ENCODE measurements at places on chromosomes 4 and X.

GRCh38 chrX:47012131-47012530 is 66.1 kb upstream of the RGN start:
- no peak for DNase-seq

DNA sequence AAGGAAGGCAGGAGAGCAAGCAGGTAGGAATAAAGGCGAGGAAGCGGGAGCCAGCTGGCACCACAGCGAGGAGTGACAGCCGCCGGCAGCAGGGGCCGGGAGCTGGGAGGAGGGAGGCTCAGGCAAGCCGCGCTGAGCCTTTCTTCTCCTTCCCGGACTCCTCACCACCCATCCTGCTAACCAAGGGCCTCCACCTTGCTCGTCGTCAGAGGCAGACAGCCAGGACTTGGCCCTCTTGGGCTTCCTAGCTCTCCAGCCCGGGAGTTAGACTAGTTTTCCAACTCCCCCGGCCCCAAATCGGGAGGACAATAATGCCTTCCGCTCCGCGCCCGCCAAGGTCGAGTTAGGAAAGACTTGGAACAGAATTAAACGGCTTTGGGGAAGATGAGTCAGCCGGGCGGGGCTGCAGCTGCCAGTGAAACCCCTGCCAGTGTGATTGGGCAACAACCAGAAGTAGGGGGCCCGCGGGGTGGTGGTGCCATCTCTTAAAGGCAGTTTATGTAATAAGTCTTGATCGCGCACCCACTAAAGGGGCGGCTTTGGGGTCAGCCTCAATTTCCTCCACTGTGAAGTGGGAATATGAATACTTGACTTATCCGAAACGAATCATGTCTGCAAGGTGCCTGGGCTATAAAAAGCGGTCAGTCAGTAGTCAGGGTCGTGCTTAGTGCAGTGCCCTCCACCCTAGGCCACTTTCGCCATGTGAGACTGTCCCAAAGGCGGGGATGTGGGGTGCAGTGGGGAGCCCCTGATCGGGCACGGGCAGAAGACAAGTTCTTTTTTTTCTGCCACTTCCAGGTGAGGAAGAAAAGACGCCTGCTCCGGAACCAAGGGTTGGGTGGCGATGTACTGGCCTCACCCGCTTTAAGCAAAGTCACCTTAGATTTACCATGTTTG is 6.7 kb upstream of the HSD17B10 start:
- DNase-seq: peak; percentile 29

DNA sequence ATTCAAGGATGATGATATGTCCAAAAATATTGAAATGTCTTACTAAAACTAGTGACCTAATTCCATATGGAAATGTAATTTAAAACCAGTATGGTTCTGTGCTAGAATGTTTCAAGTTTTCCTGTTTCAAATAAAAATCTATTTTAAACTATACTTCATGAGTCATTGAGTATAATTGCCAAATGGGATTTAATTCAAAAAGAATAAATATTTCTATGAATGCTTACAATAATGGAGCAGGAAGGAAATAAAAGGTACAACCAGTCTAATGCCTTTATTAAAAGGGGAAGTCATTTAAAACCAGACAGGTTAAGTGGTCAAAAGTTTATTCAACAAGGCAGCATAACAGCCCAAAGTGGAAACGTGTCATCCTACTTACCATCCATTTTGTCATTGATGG is 2347.1 kb downstream of the PCDH7 start:
- DNase-seq: no peak

DNA sequence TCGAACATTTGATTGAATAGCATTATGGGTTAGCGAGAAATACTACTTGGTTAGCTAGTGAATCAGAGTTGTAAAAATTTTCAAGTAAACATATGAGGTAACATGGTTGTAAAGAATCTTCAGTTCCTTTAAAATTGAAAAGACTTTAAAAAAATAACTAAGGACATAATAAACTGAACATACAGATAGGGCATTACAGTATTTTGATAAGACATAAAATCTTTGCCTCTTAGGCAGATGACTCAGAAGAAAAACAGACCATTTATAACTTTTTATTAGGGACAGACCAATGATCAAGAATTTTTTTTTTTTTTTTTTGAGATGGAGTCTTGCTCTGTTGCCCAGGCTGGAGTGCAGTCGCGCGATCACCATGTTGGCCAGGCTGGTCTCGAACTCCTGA is 43.1 kb downstream of the PNMA5 start:
- no peak for DNase-seq

DNA sequence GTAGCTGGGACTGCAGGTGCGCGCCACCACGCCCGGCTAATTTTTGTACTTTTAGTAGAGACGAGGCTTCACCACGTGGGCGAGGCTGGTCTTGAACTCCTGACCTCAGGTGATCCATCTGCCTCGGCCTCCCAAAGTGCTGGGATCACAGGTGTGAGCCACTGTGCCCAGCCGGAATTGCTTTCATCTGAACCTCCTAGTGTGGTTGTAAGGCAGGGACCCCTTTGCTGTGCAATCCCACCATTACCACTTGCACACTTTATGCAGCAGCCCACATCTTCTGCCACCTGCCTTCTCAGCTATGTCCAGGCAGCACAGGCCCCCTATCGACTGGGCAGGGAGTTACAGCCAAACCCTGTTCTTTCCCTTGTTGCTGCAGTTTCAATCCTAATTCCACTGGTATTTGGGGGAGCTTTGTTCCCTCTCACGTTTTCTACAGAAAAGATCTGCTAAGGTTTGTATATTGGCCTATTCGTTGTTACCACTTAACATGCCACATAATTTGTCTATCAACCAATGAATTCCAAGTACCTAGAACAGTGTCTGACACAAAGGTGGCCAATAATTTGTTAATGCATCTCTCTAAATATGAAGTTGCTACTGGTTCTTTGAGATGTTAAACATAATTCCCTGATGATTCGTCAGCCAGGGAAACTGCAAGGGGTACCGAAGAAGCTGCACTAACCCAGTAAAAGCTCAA is 6.5 kb downstream of the RPL39 start:
- peak; percentile 62 for DNase-seq

- no peak for DNase-seq
These were observed 66.0 kb downstream of the AASDH start for GRCh38 chr4:56321251-56321650.

DNA sequence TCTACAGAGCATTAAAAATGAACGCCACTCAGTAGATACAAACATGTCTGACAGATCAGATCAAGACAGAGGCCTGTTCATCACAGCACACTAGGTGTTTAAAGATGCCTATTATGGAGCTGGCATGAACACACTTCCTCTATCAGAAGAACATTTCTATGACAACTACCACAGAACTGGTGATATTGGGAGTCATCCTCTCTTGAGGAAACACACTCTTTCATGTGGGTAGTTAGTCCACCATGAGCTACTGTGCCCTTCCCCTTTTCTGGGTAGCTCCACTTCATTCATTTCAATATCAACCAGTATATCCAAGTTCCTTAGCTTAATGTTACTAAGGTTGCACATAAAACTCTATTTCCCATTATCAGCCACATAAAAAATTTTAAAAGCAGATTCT is 46.7 kb downstream of the MAOB start:
- no peak for DNase-seq

GRCh38 chr4:74175379-74175778 is 17.5 kb downstream of the MTHFD2L start:
- DNase-seq: no peak

DNA sequence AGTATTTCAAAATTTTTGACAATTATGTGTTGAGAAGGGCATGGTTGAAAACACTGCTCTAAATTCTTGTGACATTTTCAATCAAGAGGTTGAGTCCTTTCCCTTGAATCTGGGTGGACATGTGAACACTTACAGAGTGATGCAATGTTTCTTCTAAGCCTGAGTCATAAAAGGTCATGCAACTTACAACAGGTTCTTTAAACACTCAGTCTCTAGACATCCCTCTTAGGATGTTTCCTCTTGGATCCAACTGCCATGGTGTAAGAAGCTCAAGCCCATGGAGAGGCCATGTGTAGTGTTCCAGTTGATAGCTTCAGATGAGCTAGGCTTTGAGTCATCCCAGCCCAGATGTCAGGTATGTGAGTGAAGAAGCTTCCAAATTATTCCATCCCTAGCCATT is 232.2 kb upstream of the MAOA start:
- no peak for DNase-seq

DNA sequence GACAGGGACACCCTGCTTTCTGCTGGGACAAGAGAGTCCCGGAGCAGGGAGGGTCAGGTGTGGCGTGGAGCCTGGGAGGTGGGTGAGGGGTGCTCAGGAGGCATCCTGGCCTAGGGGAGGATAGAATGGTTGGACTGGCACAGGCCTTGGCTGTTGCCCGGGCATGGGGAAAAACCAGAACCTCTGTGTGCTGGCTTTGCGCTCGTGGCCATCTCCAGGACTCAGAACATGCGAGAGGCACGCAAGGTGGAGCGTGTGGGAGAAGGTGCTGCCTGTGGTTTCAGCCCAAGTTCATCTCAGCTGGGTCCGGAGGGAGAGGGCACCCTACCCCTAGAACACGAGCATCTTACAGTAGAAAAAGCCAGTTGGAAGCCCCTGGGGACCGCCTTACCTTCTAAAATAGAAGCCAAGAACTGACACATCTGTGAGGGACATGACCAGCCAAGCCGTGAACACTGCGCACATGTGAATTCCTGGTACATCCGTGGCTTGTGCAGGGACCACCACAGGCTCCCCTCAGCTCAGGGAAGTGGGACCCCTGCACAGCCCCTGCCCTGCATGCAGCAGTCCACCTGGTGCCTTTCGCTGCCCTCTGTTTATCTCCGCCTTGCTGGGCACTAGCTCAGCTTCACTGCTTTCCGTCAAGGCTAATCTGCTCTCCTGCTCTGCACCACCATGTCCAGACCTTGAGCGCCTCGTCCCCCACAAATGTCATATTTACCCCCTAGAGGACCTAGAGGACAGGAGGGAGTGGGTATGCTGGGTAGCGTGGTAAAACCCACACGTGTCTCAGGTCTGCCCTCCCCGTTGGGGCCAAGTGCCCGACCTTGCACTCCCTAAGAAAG is 13.5 kb downstream of the MSANTD1 start:
- no peak for DNase-seq
